CD4-positive, alpha-beta T cell treated with Interleukin-17A for 4 hours (primary cell): ENCODE measurements at places on chromosomes 13 and 19.

- no peak for DNase-seq
These were observed 549.4 kb upstream of the SLITRK1 start for GRCh38 chr13:84431646-84432045.

GRCh38 chr13:53357582-53357981 lies 329.0 kb downstream of the OLFM4 start:
- DNase-seq = no peak

- no peak for DNase-seq
These were observed 278.5 kb upstream of the HTR2A start for GRCh38 chr13:47175172-47175866.

GRCh38 chr13:90385781-90386489 lies 961.6 kb upstream of the MIR17HG start:
- no peak for DNase-seq

DNA sequence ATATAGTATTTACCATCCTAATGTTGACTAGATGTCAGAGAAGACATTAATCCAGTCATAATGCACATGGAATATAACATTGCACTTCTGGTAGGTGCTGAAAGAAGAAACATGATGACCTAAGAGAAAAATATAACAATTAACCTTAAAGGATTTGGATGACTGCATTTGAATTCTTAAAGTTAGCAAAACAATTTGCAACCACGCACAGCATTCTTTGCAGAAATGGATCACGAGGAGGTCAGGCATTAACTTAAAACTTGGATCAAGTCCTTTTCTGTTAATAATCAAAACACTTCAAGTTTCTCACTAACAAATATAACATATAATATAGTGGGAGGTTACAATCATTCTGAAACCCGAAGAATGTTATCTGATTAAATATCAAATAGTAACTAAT lies 525.0 kb upstream of the SLITRK6 start:
- no peak for DNase-seq

DNA sequence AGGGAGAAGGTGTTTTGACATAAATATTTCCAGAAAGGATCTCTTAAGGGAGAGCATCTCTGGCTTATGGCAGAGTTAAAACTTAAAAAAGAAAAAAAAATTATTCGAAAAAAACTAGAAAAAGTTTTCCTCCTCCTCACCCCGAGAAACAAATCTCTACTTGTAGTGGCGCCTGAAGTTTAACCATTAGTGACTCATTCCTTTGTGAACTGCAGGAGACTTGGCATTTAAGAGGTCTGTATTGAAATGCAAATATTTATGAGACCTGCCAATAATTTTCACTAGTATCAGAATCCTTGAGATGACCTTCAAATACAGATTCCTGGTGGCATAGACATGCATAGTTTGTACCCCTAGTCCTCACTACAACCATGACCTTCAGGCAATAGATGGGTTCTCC lies 64.9 kb upstream of the MED4 start:
- no peak for DNase-seq

DNA sequence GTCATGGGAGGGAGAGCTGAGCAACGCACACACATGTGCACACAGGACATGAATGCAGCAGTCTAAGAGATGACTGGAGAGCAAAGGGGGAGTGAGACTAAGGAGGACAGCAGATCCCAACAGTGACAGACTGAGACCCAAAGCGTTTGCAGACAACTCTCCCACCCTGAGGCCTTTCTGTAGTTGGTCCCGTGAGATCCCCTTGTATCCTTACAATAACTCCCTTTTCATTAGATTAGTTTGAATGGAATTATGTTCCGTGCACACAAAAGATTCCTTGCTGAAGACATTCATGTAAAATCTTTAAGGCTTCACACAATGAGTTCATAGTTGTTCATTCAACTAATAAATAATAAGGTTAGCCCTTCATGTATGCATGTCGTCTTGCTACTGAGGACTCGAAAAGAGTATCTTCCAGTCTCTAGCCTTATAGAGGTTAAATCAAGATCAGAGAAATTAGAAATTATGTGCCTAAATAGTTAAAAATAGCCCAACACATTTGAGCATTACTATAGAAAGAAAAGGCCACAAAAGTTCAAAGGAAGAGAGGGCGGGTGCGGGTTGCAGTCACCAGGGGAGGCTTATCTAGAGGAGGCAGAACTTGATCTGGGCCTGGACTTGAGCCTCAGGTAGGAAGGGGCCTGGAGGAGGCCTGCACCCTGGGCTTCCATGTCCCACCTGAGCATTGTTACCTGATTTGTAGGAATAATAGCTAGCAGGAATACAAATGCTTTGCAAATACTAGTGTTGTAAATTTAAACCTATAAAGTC lies 3.1 kb upstream of the GTF3A start:
- DNase-seq = no peak

DNA sequence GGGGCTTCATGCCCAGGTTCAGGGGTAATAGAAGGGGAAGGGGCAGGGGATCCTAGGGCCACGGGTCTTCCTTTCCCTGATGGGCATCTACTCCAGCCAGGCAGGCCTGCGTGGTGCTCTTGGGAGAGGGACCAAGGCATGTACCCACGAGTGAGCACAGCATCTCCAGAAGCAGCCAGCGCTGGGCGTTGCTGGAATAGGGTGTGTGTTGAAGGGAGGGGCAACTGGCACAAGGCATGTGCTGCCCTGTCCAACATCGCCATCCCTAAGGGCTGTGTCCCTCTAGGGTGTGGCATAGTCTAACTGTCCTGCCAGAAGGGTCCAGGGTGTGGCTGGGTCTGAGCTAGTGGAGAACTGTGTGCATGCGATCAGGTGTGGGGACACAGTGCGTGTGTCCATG lies 2.9 kb downstream of the NOTCH3 start:
- no peak for DNase-seq

DNA sequence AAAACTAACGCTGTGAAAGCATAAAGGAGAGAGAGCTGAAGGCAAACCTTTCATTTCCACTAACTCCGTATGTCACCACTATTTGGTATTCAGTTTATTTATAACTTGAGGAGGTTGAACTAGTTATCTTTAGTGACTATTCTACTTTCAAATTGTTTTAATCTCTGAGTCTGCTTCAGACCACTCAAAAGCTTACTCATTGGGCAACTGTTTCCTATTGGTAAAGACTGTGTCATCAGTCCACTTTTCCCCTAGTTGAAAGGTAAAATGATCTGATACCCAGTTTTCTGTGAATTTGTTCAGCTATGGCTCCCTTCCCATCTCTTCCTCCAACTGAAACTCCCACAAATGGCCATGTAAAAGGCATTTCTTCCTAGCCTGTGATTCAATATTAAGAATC lies 39.1 kb downstream of the TEX26 start:
- no peak for DNase-seq

- no peak for DNase-seq
These were observed 30.1 kb downstream of the RDH8 start for GRCh38 chr19:10043286-10043927.

- DNase-seq = no peak
These were observed 219.0 kb downstream of the KATNAL1 start for GRCh38 chr13:30088312-30088855.

GRCh38 chr19:15129856-15130585 lies 22.8 kb downstream of the SYDE1 start:
- DNase-seq = peak; percentile 53

- no peak for DNase-seq
These were observed 797.8 kb downstream of the EFNB2 start for GRCh38 chr13:105737688-105738087.

DNA sequence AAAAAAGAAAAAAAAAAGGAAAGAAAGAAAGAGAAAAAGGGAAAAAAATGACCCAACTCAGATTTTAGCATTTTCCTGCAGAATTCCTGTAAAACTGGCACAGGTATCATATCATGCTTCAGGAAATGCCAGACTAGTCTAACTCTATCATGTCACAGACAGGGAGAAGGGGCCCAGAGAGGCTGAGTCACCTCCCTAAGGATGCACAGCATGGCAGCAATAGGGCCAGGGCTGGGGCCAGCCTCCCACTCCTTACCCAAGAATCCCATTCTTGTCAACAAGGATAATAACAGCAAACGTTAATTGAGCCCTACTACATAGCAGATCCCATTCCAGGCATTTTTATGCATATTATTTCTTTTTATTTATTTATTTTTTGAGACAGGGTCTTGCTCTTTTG lies 8.5 kb downstream of the GPR4 start:
- DNase-seq = no peak

- DNase-seq = no peak
These were observed 32.1 kb downstream of the SMAD9 start for GRCh38 chr13:36887758-36888521.

DNA sequence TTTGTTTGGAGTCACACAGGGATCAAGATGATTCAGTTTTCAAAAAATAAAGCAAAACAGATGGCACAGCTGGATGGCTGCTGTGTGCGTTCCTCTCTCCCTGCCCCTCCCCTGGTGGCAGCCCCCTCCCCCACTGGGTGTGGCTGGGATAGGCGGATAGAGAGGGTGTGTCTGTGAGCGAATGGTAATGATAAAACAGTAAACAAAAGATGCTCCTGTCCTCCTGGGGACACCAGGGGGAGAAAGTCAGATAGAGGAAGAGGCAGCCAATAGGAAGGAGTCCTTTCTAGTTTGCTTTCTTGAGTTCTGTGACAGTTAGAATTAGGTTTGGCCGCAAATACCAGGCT lies 6.5 kb downstream of the TMEM255B start:
- DNase-seq = no peak

- no peak for DNase-seq
These were observed 473.7 kb downstream of the EFNB2 start for GRCh38 chr13:106061781-106062180.

- no peak for DNase-seq
These were observed 275.3 kb downstream of the TEX29 start for GRCh38 chr13:111595791-111596190.

GRCh38 chr13:98556968-98557631 lies 19.8 kb downstream of the STK24 start:
- peak; percentile 41 for DNase-seq

DNA sequence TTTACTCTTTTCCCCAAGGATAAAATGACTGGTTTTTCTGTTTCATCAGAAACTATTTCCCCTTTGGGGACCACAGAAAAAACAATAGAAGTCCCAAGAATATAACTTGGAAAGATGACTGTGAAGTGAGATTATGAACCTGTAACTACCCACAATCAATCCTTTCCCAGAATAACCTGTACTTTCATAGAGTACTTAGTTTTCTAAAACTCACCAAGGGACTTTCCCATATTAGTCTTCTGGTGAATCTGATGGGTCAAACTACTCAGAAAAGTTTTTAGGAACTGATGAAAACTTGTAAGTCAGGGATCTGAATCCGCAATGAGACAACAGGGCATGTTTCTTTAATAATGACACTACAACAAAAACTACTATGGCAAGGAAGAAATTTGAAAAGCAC lies 62.6 kb downstream of the STK24 start:
- no peak for DNase-seq

- no peak for DNase-seq
These were observed 4.0 kb upstream of the ZNF8 start for GRCh38 chr19:58274771-58275201.

DNA sequence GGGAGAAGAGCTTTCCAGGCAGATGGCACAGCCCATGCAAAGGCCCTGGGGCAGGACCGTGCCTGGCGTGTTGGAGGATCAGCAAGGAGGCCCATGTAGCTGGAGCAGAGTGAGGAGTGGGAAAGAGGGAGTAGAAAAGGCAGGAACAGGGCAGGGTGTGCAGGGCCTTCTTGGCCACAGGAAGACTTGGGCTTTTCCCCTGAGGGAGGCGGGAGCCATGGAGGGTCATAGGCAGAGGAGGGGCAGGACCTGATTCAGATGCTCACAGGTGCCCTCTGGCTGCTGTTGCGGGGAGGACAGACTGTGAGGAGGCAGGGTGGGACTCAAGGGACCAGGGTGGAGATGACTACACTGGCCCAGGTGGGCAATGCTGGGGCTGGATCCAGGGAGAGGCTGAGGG lies 13.8 kb upstream of the PTPRS start:
- DNase-seq = no peak

- DNase-seq = no peak
These were observed 48.0 kb upstream of the ABCC4 start for GRCh38 chr13:95349267-95349666.

DNA sequence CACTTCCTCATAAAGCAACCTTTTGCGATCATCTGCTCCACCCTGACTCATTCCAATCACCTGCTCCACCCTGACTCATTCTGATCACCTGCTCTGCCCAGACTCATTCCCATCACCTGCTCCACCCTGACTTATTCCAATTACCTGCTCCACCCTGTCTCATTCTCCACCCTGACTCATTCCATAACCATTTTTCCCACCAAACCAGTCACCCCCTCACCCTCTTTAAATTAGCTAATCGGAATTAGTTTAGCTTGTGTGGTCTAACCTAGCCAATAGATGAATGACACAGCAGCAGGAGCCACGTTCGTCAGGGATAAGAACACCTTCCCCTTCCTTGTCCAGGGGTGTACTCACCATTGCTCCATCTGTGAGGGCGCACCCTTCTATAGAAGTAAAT lies 134.0 kb downstream of the COG6 start:
- DNase-seq = no peak

DNA sequence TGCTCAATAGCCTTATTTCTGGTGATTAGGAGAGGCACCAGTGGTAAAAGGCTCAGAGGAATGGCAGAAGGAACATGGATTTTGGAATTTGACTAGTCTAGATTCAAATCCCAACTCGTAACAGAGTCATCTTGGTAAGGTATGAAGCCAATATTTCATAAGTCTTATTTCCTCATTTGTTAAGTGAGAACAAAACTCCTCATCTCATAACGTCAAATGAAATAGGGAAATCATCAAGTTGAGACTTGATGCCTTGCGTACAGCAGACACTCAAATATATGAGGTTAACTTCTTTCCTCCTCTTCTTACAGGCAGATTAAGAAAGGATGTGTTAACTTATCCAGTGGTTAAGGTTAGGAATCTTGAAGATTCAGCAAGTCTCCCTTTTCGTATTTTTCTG lies 189.2 kb downstream of the DLEU7 start:
- no peak for DNase-seq

GRCh38 chr13:28872427-28873176 lies 52.5 kb downstream of the MTUS2 start:
- no peak for DNase-seq

GRCh38 chr19:11053817-11054195 lies 35.5 kb upstream of the LDLR start:
- DNase-seq = no peak

DNA sequence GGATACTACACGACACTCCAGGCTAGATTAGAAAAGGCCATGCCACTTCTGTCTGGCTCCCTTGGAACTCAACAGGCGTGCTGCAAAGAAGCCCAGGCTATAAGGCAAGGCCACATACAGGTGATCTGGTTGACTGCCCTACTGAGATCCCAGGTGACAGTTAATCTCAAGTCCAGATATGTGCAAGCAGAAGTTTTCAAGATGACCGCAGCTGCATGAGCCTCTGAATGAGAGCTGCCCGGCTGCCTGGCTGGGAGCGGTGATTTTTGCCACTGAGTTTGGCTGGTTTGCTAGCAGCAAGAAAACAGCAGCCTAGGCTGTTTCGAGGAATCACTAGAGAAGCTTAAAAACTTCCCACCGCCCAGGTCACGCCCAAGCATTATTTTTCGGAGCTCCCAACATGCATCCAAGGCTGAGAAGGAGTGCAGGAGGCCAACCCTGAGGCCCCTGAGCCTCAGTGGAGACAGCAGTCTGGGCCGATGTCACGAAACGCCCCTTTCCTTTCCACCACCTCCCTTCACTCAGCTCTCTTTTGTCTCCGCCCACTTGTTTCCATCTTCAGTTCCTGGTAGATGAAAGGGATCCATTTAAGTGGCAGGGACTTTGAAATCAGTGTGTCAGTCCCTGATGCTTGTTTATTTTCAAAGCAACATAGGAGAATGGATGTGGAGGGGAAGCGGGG lies 14.0 kb upstream of the URI1 start:
- DNase-seq = no peak
